Right atrium auricular region (tissue), 2 donors: ENCODE measurements at places on chromosomes 2 and 18. TPM values are rescaled to one million over a fixed set of nuclear protein-coding genes. Genes with fewer than 3 reads are reported as not detected.

GRCh38 chr2:66563473-66563872 lies 128.5 kb downstream of the MEIS1 start:
- H3K4me3 ChIP-seq = no peak overlapping the region
- H3K4me1 ChIP-seq = no peaks in the 10 kb centered on the region
- H3K27me3 ChIP-seq = no peaks in the 10 kb centered on the region
- H3K27ac ChIP-seq = no peak overlapping the region

- no peak overlapping the region for H3K4me3 ChIP-seq
- no peaks in the 10 kb centered on the region for H3K4me1 ChIP-seq
- H3K27ac ChIP-seq = no peak overlapping the region
- DNase-seq = no peak
Observed at GRCh38 chr2:237917696-237918374, 49.0 kb upstream of the UBE2F start.

GRCh38 chr2:131413148-131413747 lies 49.3 kb upstream of the RAB6D start:
- H3K27me3 ChIP-seq = no peaks in the 10 kb centered on the region
- no peak for DNase-seq
- no peaks in the 10 kb centered on the region for H3K36me3 ChIP-seq
- H3K27ac ChIP-seq = no peak overlapping the region
- no peak overlapping the region for H3K4me3 ChIP-seq

GRCh38 chr2:2848621-2849333 lies 517.7 kb upstream of the MYT1L start:
- H3K4me1 ChIP-seq = no peaks in the 10 kb centered on the region
- H3K27me3 ChIP-seq = no peaks in the 10 kb centered on the region
- DNase-seq = no peak
- H3K27ac ChIP-seq = no peak overlapping the region

GRCh38 chr2:134668821-134669220 lies 50.0 kb downstream of the TMEM163 start:
- H3K27me3 ChIP-seq = no peaks in the 10 kb centered on the region
- no peaks in the 10 kb centered on the region for H3K4me1 ChIP-seq
- H3K36me3 ChIP-seq = no peaks in the 10 kb centered on the region
- no peak overlapping the region for H3K4me3 ChIP-seq

DNA sequence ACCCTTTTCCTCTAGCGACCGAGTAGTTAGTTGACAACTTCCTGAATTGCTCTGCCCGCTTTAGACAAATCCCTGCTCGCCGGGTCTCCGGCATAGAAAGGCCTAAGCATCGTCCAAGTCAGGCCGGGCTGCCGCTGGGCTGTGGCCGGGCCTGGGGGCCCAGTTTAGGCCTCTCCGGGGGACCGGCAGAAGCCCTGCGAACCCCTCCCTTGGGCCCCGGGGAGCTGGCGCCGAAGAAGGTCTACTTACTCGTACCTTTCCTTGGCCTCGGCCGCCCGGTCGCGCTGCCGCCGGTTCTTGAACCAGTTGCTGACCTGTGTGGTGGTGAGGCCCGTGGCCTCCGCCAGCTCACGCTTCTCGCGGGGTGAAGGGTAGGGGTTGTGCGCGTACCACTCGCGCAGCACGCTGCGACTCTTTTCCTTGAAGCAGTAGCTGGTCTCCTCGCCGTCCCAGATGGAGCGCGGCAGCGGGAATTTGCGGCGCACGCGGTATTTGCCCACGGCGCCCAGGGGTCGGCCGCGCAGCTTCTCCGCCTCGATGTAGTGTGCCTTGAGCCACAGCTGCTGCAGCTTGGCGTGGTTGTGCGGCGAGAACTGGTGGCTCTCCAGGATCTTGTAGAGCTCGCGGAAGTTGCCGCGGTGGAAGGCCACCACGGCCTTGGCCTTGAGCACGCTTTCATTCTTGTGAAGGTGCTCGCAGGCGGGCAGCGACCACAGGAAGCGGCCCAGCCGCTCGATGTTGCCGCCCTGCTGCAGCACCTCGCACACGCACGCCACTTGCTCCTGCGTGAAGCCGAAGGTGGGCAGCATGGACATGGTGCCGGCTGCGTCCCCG lies 739 bp downstream of the SIX2 start:
- peak overlapping the region; percentile 38 for H3K4me3 ChIP-seq
- H3K27ac ChIP-seq = peak overlapping the region; percentile 75
- no peaks in the 10 kb centered on the region for H3K4me1 ChIP-seq
- H3K36me3 ChIP-seq = no peaks in the 10 kb centered on the region
- no peak for DNase-seq
- H3K27me3 ChIP-seq = peaks cover 32% of the 10 kb centered on the region

CDH2 gene
- 269 TPM for total RNA-seq

GLI2 gene
- 3.5 TPM for total RNA-seq

DNA sequence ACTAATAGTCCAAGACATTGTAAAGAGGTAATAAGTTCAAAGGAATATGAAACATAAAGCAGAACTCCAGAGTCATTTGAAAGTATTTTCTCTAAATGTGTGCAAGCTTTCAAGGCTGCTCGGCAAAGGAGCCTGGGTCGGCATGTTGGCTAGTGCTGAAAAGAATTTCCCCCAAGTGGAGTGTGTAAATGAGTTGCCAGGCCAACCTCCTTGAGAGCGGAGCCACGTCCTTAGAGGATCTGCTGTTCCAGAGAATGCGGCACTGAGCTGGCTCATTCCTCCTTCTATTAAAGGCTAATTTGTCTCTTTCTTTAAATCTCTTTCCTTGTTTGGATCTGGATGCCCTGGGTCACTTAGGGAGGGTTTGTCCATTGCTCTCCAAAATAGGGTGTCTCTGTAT lies 127.5 kb downstream of the RDH14 start:
- no peak overlapping the region for H3K4me3 ChIP-seq
- DNase-seq = no peak
- no peaks in the 10 kb centered on the region for H3K27me3 ChIP-seq
- H3K4me1 ChIP-seq = peaks cover 12% of the 10 kb centered on the region
- no peak overlapping the region for H3K27ac ChIP-seq
- no peaks in the 10 kb centered on the region for H3K36me3 ChIP-seq

AFF3 gene
- 16.2 TPM for total RNA-seq

DNA sequence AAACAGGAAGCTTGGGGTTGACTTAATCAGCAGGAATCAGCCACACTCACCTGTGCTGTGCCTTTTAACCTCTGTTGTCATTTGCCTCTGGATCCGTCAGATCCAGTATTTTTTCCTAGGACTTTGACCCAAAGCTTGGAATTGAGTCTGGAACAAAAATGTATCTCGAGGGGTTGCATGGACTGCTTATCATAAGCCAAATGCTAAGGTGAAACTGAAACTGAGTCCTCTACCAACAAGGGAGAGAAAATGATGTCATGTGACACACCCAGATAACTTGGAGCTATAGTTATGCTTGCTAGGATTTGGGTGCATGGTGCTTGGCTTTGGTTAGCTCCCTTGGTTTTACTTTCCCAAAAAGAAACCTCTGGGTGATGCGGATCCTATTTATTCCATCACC lies 2158.6 kb upstream of the PIK3C3 start:
- H3K4me3 ChIP-seq = no peak overlapping the region
- no peaks in the 10 kb centered on the region for H3K4me1 ChIP-seq
- no peak overlapping the region for H3K27ac ChIP-seq
- no peaks in the 10 kb centered on the region for H3K36me3 ChIP-seq
- no peaks in the 10 kb centered on the region for H3K27me3 ChIP-seq

- H3K4me3 ChIP-seq = no peak overlapping the region
- H3K27ac ChIP-seq = no peak overlapping the region
- H3K4me1 ChIP-seq = no peaks in the 10 kb centered on the region
- H3K36me3 ChIP-seq = no peaks in the 10 kb centered on the region
- H3K27me3 ChIP-seq = no peaks in the 10 kb centered on the region
- no peak for DNase-seq
Observed at GRCh38 chr2:239471011-239471792, 70.4 kb upstream of the HDAC4 start.

DNA sequence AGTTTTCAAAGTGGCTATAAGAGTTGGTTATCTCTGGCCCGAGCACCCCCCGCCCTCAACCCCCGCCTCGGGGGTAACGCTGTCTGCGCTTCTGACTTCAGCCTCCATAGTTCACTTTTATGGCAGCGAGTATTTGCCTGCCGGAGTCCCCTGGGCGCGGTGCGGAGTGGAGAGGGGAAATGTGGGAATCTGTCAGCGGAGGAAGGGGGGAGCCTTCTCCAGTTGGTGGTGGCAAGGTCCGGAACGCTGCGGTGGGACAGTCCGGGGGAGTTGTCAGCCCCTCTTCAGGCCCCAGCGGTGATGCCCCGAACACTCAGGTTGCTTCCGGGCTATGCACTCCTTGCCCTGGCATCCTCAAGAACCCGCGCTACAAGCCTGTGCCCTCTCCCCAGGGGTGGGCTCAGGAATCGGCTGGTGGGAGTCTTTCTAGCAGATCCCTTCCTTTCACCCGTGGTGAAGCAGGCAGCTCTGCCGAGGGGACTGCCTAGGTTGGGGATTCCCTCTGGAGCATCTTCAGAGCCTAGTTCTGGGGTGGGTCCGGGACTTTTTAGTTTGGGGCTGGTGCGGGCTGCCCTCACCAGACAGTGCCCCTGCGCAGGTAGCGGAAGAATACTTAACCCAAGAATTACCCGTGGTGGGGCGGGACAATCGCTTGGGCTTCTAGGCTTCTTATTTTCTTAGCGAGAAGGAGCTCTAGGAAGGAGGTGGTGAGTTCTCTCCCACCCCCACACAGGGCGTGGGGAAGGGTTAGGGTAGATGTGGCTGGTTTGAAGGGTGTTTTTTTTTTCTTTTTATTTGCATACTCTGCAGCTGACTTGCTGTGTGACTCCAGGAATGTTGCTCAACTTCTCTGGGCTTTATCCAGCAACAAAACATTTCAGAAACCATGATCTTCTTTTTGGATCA lies 1.6 kb downstream of the ATOH8 start:
- peak overlapping the region; percentile 71 for H3K4me3 ChIP-seq
- no peaks in the 10 kb centered on the region for H3K27me3 ChIP-seq
- peak overlapping the region; percentile 87 for H3K27ac ChIP-seq
- peaks cover 32% of the 10 kb centered on the region for H3K36me3 ChIP-seq
- no peaks in the 10 kb centered on the region for H3K4me1 ChIP-seq

SPATA3 gene
- total RNA-seq = not detected

- H3K27me3 ChIP-seq = no peaks in the 10 kb centered on the region
- H3K4me3 ChIP-seq = no peak overlapping the region
- no peaks in the 10 kb centered on the region for H3K36me3 ChIP-seq
- no peak for DNase-seq
Observed at GRCh38 chr18:45166341-45166835, 448.9 kb upstream of the SLC14A2 start.

COBLL1 gene
- 14.9 TPM for total RNA-seq

DNA sequence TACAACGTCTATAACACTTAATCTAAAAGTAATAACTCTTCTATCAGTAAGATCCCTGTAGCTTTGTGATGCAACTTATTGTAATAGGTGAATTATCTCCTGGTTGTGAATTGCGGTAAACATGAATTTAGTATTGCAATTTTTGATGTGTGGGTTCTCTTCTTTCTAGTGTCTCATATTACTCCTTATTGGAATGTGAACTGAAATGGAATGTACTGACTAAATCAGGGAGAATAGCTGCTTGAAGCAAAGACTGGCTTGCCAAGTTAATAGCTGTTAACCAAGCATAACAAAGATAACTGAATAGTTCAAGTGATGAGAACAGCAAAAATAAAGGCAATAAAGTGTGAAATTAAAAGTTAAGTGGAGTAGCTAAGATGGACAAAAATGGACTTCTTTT lies 60.5 kb upstream of the TFPI start:
- H3K36me3 ChIP-seq = no peaks in the 10 kb centered on the region
- DNase-seq = no peak
- H3K4me1 ChIP-seq = no peaks in the 10 kb centered on the region
- no peak overlapping the region for H3K27ac ChIP-seq
- H3K4me3 ChIP-seq = no peak overlapping the region

EPHA4 gene
- total RNA-seq = 107 TPM
